AG10803 (cell line): ENCODE measurements at places on chromosomes 4 and X.

DNA sequence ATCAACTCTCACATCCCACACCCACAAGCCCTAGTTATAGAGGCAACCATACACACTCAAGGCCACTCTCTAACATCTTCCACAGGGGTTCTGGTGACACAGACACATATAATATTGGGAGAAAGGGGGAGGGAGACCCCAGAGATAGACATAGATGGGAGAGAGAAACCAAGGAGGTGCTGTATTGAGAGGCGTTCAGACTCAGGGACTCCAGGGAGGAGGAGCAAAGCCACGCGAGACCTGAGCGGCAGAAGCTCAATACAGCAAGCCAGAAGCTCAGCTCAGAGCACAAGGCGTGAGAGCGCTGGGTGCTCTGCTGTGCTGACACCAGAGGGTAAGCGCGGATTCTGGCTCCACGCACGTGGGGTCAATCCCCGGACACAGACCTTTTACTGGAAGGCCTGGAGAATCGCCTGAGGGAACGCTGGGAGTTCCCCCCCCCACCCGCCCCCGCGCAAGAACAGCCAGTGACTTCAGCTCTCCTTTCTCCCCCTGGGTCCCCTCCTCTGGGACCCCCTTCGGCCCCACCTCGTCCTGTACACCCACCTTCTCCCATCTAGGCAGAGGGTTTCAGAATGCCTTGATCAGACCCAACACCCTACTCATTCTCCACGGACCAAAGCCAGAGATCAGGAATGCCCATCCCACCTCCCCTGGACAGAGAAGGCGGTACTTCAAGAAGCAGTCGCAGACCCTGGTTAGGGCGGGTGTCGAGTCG is 8.7 kb downstream of the MSX1 start:
- no peak for DNase-seq

DNA sequence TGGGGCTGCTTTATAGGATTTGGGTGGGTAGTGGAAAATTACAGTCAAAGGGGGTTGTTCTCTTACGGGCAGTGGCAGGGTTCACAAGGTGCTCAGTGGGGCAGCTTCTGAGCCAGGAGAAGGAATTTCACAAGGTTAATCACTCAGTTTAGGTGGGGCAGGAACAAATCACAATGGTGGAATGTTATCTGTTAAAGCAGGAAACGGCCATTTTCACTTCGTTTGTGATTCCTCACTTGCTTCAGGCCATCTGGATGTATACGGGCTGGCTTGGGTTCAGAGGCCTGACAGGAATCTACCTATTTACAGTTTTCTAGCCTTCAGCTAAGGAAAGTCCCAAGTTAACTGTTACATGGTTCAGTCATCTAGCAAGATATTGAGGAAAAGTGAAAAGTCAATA is 1003.5 kb downstream of the STPG2 start:
- DNase-seq, result no peak

GRCh38 chrX:44265559-44265958 is 77.9 kb downstream of the EFHC2 start:
- no peak for DNase-seq

GRCh38 chrX:146921204-146921603 is 106.7 kb upstream of the CXorf51A start:
- no peak for DNase-seq

DNA sequence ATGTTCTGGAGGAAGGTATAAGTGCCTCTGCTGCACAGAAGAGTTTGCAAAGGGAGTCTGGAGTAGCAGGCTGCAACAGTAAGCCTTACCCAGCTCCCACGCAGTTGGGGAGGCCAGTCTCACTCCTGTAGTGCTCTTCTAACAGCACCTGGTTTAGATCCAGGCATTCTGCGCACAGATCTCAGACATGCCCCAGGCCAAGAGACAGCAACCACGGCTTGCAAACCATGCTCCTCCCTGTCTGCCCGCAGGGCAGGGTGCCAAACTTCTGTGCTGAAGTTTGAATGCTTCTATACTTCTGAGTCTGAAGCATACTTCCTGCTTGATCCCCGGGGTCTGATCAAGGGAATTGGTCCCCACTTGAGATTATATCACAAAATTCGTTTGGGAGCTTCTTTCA is 106.3 kb downstream of the LINC00632 start:
- peak; percentile 40 for DNase-seq

GRCh38 chr4:47863486-47863885 is 25.6 kb upstream of the CORIN start:
- DNase-seq, result no peak

DNA sequence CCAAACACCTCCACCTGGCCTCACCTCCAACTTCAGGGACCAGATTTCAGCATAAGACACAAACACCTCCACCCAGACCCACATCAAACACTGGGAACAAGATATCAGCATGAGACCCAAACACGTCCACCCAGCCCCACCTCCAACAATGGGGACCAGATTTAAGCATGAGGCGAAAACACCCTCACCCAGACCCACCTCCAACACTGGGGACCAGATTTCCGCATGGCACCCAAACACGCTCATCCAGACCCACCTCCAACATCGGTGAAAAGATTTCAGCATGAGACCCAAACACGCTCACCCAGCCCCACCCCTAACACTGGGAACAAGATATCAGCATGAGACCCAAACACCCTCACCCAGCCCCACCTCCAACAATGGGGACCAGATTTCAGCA is 210.0 kb downstream of the ASMT start:
- DNase-seq, result no peak

- no peak for DNase-seq
Measured at GRCh38 chr4:172938072-172938829, 230.4 kb upstream of the GALNT7 start.

DNA sequence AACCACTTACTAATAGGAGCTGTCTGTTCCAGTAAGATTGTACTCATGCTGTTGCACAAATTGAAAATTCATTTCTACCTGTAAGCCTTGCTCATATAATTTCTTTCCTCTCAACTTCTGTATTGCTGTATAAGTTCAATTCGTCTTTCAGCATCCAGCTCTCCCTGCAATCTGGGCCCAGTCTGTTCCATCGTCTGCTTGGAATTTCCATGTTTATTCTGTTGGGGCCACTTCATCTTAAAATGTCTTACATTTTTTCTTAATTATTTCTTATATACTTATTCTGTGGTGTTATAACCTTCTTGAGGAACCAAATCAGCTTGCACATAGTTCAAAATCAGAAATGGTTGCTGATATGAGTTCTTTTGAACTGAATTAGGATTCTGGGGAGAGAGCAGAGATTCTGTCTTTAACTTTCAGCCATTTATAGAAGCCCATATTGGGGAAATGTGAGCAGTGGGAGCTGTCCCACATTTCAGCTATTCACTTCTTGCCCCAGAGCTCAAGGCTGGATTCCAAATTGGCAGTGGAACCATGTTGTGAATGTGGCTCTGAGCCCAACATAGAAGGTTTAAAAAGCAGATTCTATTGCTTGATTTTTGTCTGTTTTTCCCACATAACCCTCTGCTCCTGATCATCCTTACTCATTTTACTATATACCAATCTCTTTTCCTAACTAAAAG is 291.9 kb downstream of the BMPR1B start:
- DNase-seq, result peak; percentile 26

- DNase-seq, result no peak
Measured at GRCh38 chr4:11293866-11294265, 134.8 kb downstream of the HS3ST1 start.

DNA sequence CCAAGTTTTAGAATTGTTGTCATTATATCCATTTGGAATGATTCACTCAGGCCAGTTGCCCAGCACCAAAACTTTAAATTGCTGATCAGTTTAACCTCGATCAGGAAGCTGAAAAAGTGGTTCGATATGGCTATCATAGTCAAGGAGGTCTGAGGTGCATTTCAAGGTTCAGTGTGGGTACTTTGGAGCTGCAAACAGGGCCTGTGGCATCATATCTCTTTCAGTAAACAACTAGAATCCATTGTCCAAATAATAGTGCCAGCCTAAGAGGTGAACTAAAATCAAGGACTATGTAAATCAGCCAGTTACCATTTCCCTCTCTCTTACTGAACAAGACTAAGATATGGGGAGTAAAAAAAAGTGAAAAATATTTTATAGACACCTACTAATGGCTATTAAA is 14.2 kb downstream of the TMEM47 start:
- no peak for DNase-seq

DNA sequence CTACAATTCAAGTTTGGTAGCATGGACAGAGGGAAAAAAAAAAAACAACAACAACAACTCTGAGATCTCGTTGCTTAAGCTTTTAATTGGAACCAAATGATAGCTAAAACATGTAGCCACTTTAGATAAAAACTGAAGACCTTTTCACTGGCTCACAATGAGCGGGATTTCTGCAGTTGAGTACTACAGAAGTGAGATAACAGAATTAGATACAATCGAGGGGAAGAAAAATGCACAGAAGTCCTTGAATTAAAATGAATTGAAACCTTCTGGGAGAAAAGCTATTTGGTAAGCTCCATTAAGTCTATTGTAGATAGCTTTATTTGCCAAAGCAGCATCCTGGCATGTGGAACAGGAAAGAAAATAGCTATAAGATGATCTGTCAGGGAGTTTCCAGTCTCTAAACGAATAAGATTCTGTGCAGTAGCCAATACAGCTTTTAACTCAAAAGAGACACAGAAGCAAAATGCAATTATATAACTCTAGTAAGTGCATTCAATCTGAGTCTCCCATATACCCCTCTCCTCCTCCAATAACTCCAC is 248.5 kb downstream of the ENOX2 start:
- DNase-seq, result peak; percentile 53

- DNase-seq, result no peak
Measured at GRCh38 chr4:2340272-2341061, 78.0 kb downstream of the ZFYVE28 start.

DNA sequence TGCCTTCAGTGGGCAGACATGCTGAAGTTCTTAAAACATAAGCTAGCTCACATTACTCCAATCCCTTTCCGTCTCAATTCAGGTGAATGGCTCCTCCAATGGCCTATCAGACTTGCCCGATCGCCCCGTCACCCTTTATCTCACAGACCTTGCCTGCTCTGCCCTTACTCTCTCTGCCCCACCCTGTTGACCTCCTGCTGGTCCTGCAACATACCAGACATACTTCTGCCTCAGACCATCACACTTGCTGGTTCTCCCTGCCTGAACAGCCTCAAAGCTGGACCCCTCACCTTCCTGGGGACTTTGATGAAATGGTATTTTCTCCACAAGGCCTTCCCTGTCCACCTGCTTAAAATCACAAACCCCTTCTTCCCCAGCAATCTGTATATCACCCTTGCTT is 340.1 kb upstream of the NR3C2 start:
- DNase-seq, result no peak

DNA sequence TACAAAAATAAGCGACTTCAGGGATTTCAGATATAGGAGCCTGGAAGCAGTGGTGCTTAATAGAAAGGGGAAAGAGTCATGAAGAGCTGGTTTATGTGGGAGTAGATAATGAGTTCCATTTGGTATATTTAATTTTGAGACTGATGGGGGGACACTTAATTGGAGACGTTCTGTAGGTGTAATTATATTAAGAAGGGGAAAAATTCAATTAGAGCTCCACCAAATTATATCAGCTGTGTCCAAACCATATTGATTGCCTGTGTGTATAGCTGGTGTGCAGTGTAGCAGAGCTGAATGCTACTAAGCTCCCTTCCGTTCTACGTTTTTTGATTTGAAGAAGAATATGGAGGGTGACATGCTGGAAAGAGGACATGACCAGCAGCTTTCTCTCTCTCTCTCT is 282.3 kb downstream of the DMD start:
- no peak for DNase-seq

- DNase-seq, result no peak
Measured at GRCh38 chrX:71198066-71198465, 25.0 kb upstream of the GJB1 start.

DNA sequence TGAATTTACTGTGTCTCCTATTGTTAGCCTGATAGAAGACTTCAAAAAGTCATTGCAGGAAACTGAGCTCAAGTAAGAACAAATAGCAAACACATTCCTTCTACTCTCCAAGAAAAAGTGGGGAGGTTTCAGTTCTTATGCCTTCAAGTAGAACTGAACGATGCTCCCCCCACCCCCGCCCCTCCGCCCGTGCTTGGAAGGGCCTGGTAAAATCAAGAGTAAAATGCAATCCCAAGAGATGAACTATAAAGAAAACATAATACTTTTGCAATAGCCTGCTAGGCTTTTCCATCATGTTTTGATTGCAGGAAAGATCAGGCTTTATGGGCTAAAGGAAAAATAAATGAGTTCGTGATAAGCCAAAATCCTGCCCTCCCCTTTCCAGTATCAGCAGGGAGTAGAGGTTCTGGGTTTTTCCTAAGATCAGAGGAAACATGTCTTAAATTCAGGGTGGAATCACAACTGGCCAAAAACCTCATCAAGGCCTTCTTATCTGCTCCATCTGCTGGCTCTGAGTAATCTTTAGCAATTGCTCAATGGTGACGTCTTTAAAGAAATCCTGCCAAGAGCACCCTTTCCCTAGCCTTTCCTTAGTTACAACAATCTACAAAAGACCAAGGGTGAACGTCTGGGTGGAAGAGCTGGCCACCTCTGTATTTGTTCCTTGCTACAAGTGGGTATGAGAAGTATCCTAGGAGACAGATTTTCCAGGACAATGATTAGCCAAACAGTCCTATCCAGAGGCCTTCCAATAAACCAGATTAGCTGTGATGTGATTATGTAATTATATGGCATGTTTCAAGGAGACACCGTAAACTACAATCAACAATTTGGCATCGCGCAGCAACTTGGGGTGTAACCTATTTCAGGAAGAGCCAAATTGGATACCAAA is 66.3 kb upstream of the FAM9C start:
- DNase-seq, result peak; percentile 88

- peak; percentile 15 for DNase-seq
Measured at GRCh38 chrX:75746891-75747639, 38.0 kb downstream of the MAGEE2 start.

- DNase-seq, result no peak
Measured at GRCh38 chrX:136967966-136968365, 65.8 kb downstream of the GPR101 start.

GRCh38 chr4:65798498-65799127 is 128.3 kb upstream of the EPHA5 start:
- DNase-seq, result no peak

DNA sequence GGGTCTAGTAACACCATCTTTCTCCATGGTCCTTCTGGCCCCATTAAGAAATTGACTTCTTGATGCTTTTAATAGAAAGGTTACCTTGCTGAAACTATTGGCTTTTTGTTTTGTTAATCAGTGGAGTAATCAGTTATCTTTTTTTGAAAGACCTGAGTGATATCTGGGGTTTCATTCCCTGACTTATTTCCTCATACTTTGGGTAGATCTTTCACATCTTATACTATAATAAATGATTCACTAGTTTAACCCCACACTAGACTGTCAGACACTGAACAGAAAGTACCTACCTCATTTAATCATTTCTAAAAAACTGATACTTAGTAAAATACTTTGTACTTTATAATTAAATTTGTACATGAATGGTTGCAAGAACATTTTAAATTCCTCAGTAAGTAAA is 1021.1 kb downstream of the STIM2 start:
- DNase-seq, result no peak

GRCh38 chr4:122823476-122823875 is 3.2 kb upstream of the FGF2 start:
- no peak for DNase-seq

- no peak for DNase-seq
Measured at GRCh38 chrX:87941841-87942240, 424.2 kb downstream of the KLHL4 start.

- DNase-seq, result no peak
Measured at GRCh38 chr4:175954685-175955084, 111.0 kb upstream of the WDR17 start.
